ENCODE measurements at places on chromosomes 4 and X.

- no peak for DNase-seq
Measured at GRCh38 chrX:98607739-98608138, 1724.0 kb downstream of the RPA4 start.

DNA sequence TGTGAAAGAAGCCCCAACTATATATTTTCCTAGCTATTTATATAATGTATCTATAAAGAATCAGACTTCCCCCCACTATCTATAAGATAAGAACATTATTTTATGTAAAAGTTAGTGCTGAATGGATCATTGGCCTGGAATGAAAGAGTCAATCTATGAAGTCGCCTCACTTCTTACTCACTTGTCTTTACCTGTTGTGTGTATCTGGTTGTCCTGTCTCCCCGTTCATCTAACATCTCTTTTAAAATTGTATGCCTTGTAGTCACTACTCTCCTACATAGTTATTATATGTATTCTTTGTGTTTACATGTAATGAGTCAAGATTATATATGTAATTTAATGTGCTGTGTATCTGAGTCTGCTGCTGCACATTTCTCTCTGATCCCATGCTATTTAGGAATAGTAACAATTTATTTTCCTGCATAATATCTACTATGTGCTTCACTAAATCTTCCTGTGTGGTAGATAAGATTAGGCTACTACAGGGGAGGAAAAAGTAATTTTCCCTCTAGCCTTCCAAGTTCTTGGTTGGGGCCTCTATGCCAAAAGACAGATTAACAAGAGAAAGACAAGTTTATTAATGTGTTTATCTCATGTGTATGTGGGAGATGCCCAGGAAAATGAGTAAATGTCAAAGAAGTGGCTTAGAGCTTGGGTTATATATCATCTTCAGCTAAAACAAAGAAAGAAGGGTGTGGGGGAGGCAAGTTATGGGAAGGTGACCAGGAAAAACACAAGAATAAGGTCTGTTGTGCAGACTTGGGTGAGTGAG lies 77.6 kb upstream of the FRMPD4 start:
- no peak for DNase-seq

GRCh38 chr4:188002323-188002722 lies 6.8 kb downstream of the ZFP42 start:
- no peak for DNase-seq

GRCh38 chrX:3518870-3519269 lies 172.4 kb upstream of the MXRA5 start:
- no peak for DNase-seq

DNA sequence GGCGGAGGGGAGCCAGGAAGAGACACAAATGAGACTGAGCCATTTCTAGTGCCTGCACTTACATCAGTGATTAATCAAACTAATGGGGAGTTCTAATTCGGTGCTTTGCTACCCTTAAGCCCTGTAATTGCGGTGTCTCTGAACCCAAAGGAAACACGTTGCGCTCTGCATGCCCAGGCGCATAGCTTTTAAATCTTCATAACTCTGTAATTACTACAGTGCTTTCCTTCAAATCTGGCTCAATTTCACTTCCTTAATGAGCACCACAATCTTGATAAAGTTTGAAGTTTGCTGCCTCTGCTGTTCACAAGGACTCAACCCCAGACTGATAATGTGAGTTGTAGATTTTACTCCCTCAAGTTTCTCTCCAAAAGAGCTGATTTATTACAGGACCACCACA lies 5.7 kb upstream of the NHS start:
- no peak for DNase-seq

GRCh38 chrX:147602176-147602696 lies 309.5 kb upstream of the FMR1 start:
- no peak for DNase-seq

DNA sequence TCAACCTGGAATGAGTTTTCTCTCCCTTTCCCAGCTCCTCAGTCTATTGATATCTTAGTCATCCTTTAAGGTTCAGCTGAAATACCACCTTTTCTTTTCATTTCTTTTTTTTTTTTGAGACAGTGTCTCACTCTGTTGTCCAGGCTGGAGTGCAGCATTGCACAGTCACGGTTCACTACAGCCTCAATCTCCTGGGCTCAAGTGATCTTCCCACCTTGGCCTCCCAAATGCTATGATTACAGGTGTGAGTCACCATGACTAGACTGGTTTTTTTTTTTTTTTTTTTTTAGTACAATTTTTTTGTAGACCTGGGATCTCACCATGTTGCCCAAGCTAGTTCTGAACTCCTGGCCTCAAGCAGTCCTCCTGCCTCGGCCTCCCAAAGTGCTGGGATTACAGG lies 28.9 kb downstream of the AFF1 start:
- DNase-seq: no peak

DNA sequence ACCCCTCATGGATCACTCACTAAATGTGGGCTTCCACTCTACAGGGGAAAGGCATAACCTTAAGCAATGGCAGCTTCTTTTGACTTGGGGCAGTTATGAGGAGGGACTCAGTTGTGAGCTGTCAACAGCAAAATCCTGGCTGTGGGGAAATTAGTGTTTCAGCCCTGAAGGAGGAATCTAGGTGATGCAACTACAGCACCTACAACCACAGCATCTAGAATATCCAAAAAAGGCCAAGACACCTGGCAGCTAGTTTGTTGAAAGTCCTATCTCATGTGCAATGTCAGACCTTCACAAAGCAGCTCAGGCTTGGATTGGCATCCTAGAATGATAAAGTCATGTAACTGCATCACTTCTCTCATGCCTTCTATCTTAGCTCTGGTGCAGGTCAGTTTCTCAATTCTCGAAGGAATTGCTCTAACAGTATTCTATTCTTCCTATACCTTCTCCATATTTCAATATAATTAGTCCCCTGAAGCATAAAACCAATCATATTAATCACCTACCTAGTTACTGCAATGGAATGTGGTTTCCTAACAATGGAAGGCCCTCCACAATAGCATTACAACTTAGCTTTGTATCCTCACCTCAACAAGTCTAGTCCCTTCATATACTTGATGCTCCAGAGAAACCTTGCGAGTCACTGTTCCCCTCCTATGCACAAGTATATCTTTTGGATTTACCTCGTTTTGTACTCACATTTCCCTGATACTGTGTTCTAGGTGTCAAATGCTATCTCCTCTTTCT lies 5.5 kb upstream of the ANTXR2 start:
- DNase-seq: no peak

Data from activated CD4-positive, alpha-beta T cell treated with anti-CD3 and anti-CD28 coated beads, Interleukin-2, amount 10 ng/mL, durations not matched to agents 7 days and 5 days (primary cell).